Pancreas (tissue), 10 donors: ENCODE measurements at places on chromosomes 6 and 20.

GRCh38 chr6:148035806-148036390 is 306.7 kb upstream of the SASH1 start:
- H3K36me3 ChIP-seq, result no peaks in the 10 kb centered on the region
- no peak overlapping the region for H3K4me3 ChIP-seq

GRCh38 chr6:85360794-85361642 is 88.9 kb upstream of the NT5E start:
- peaks cover 2% of the 10 kb centered on the region for H3K4me1 ChIP-seq
- H3K27me3 ChIP-seq, result no peaks in the 10 kb centered on the region
- peak; percentile 15 for DNase-seq
- no peak overlapping the region for H3K4me3 ChIP-seq
- H3K27ac ChIP-seq, result no peak overlapping the region
- H3K36me3 ChIP-seq, result no peaks in the 10 kb centered on the region

DNA sequence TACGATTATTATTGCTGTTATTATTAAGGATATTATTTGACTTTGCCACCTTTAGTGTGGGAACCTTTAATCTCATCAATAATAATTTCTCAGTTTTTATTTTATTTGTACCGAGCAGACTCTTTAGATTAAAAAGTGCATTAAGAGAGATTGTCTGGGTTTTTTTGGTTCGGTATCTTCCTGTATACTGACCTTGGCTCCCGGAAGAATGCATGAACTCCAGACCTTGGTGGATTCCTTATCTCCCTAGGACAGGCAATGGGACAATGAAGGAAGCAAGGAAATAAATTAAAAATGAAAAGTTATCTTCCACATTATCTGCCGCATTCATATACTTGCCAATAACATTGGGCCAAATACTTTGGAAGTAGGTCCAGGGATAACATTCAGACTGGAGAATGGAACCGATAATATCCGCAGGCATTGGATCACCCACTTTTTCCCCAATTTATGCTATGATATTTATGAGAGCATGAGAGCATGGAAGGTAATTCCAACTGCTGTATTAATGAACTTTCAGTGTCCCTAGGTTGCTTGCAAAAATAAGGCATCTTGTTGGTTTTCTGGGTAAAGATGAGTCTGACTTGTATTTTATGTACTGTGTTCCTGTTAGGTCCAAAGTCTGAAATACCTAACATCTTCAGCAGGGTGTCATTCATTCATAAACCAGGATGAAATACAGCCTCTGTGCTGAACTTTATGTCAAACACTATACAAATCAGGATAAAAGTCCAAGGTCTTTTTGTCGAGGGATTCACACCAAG is 232.1 kb downstream of the PLCB1 start:
- no peaks in the 10 kb centered on the region for H3K4me1 ChIP-seq
- no peaks in the 10 kb centered on the region for H3K36me3 ChIP-seq
- DNase-seq, result no peak
- no peaks in the 10 kb centered on the region for H3K27me3 ChIP-seq
- no peak overlapping the region for H3K4me3 ChIP-seq

DNA sequence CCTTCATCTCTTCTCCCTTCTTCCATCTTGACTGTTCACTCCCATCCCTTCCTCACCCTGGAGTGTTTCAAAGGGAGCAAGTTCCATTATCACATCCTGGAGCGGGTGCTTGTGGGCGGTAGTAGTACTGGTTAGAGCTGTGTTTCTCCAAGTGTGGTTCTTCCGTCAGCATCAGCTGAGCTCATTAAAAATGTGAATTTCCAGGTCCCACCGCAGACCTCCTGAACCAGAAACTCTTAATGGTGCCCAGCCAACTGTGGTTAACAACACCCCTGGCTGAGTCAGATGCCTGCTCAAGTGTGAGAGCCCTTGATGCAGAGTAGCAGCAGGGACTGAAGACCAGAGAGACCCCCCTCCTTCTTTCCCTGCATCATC is 24.4 kb downstream of the ANGPT4 start:
- no peak overlapping the region for H3K27ac ChIP-seq
- no peaks in the 10 kb centered on the region for H3K4me1 ChIP-seq
- H3K36me3 ChIP-seq, result no peaks in the 10 kb centered on the region
- H3K4me3 ChIP-seq, result no peak overlapping the region
- no peak for DNase-seq

DNA sequence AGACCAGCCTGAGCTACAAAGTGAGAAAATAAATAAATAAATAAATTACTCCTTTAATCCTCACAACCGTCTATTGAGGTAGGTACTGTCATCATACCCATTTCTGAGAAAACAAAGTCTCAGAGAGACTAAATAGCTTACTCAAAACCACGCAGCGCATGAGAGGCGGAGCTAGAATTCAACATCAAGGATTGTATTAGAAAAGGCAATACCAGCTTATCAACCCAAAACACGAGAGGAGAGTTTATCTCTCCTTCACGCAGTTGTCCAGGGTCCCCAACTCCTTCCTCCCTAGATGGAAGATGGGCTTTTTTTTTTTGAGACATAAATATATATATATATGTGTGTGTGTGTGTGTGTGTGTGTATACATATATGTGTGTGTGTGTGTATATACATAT is 12.2 kb downstream of the HNF4A start:
- no peak overlapping the region for H3K4me3 ChIP-seq
- H3K27ac ChIP-seq, result no peak overlapping the region
- H3K36me3 ChIP-seq, result no peaks in the 10 kb centered on the region
- DNase-seq, result no peak
- peaks cover 19% of the 10 kb centered on the region for H3K4me1 ChIP-seq
- no peaks in the 10 kb centered on the region for H3K27me3 ChIP-seq

DNA sequence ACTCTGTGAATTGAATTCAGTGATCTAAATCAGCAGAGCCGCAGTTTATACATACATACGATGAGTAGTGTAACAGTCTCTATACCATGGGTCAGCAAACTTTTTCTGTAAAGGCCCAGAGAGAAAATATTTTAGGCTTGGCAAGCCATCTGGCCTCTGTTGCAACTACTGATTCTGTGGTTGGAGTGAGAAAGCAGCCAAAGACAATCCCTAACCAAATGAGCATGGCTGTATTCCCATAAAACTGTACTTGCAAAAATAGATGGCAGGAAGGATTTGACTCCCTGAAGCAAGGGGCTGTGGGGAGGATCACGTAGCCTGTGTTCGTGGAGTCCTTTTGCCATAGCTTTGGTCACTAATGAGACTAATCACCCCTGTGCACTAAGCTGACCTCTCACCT is 17.9 kb upstream of the MOCS1 start:
- H3K4me3 ChIP-seq, result no peak overlapping the region
- no peak overlapping the region for H3K27ac ChIP-seq
- H3K4me1 ChIP-seq, result no peaks in the 10 kb centered on the region

DNA sequence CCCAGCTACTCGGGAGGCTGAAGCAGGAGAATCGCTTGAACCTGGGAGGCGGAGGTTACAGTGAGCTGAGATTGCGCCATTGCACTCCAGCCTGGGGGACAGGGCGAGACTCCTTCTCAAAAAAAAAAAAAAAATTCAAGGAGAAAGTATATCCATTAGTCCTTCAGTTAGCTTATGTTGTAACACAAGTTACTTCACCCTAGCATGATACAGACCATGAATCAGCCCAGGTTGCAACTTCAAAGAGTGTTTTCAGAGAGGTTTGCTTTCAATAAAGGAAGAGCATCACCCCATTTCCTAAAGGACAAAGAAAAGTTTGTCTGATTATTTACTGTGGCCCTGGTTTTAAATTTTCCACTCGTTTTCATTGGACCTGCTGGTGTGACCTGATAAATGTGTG is 73.0 kb downstream of the SERAC1 start:
- DNase-seq, result no peak
- H3K27ac ChIP-seq, result no peak overlapping the region
- peaks cover 42% of the 10 kb centered on the region for H3K36me3 ChIP-seq
- no peaks in the 10 kb centered on the region for H3K4me1 ChIP-seq

DNA sequence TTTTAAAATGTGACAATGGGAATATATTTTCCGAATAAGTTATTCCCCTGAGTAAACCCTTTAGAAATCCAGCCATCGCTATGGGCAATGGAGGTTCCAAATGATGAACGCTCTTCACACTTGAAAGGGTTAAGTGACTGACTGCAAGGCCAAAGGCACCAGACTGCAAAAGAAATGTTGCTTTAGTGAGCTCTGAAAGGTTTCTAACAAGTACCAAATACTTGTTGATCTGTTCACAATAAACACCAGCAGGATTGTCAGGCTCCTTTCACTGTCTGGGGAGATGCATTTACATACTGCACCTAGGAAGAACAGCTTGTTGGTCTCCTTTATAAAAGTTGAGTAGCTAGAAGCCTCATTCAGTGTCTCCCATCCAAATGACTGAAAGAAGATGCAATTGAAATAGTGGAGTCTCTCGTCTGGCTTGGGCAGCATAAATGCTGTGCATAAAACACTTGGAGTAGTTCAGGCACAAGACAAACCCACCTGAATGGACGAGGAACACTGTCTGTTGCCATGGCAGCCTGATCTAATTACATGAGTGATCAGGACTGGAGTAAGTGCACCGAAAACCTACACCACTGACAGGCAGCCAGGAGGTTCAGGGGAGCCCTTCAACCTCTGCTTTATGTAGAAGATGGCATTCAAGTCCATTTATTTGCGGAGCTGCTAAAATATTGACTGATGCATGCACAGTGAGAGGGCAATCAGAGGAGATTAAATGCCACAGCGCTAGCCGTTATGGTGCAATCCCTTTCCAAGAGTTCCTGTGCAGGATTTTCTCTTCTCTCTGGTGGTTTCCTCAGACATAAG is 2.9 kb downstream of the ATXN1 start:
- H3K36me3 ChIP-seq, result no peaks in the 10 kb centered on the region
- no peak for DNase-seq
- H3K4me1 ChIP-seq, result peaks cover 34% of the 10 kb centered on the region

DNA sequence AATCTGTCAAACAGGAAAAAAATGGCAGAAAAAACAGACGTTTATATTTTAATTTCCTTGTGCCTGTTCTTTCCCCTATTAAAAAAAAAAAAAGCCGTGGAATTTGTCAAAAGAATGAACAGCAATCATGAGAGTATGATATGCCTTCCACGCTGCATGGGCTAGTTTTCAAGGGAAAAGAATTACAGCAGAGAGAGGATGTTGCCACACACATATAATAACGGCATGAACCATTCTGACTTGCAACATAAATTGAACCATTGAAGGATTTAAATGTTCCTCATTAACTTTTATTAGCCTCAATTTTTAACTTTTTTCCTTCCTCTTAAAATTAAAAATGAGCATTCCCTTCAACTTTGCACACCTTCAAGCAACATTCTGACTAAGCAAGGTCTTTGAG is 301.8 kb downstream of the FOXC1 start:
- DNase-seq, result no peak
- H3K4me3 ChIP-seq, result no peak overlapping the region
- H3K4me1 ChIP-seq, result no peaks in the 10 kb centered on the region
- no peaks in the 10 kb centered on the region for H3K27me3 ChIP-seq
- H3K27ac ChIP-seq, result no peak overlapping the region

DNA sequence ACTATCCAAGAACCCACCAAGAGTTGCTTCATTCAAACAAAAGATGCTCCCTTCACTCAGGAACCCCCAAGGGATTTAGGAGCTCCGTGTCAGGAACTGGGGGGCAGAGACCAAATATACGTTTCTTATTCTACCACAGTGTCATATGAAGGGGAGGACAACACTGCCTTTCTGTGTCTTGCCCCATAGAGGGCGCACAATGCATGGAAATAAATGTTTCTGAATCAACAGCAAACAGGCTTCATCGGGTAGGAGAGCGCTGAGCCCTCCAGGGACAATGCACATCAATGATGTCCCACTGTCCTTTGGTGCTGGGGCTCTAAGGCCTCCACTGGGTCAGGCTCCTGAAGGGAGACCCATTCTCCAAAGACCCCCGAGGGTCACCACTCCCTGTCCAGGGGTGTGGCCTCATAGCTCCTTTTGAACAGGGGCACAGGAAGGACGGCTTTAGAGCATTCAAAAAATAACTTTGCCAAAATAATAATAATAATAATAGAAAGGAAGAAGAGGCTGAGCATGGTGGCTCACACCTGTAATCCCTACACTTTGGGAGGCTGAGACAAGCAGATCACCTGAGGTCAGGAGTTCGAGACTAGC is 31.1 kb downstream of the PLG start:
- no peak overlapping the region for H3K4me3 ChIP-seq
- H3K36me3 ChIP-seq, result no peaks in the 10 kb centered on the region
- H3K27me3 ChIP-seq, result no peaks in the 10 kb centered on the region
- no peaks in the 10 kb centered on the region for H3K4me1 ChIP-seq
